ENCODE measurements at places on chromosomes 5 and 9.
A peak's percentile ranks its signal among the peaks of the same experiment; 100 is the strongest.

DNA sequence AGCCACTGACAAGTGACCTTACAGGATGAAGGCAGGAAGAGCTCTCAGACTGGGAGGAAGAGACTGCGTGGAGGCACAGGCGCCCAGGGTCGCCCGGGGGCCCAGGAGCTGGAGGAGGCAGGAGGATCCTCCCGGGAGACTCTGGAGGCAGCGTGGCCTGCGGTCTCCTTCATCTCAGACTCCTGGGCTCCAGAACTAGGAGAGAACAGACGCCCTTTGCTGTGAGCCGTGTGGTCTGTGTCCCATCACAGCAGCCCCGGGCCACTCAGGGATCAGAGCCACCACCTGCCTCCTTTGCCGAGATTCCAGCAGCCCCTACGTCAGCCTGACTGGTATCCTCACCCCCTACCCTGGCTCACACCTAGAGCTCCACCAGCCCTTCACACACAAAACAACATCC lies 45.2 kb downstream of the SLC12A7 start:
- no peak for DNase-seq

DNA sequence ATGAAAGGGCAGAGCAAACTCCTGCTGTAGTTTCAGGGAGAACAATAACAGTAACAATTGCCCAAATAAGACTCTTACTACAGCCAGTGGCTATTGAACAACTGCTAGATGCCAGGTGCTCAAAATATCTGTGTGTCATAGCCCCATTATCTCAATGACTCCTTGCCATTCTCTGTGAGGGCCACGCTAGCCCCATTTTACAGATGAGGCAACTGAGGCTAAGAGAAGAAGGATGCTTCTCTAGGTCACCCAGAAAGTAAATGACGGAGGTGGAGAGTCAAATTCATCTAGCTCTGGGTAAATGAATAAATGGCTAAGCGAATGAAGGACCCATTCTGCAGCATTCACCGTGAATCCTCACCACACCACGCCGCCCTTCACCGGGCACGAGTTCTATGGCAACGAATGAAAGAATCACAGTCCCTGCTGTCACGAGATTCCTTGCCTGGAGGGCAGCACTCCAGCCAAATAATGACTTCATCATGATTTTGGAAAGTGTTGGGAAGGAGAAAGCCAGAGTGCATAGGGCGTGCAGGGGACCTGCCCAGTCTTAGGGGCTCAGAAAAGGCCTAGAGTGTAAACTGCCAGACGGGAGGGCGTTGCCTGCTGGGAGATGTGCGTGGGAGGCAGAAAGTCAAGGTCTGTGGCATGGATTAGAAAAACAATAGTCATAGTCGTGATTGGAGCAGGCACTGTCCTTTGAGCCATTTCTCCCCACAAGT lies 147.2 kb downstream of the C9orf50 start:
- DNase-seq, result no peak

DNA sequence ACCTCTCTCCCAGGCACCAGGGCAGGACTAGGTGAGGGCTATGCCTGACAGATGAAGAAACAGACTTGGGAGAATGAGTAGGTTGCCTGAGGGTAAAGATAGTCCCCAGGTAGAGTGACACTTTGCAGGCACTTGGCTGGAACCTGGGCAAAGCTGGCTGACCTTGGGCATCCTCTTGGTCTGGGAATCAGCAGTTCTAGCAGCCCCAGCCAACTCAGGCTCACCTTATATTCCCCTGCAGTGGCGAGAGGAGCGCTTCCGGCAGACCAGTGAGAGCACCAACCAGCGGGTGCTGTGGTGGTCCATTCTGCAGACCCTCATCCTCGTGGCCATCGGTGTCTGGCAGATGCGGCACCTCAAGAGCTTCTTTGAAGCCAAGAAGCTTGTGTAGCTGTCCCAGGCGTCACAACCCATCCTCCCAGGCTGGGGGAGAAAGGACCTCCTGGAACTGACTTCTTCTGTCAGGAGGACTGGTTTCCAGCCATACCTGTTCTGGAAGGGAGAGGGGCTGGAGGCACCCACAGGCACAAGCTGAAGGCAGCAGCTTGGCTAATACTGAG lies 3.1 kb downstream of the TMED9 start:
- DNase-seq, result no peak

DNA sequence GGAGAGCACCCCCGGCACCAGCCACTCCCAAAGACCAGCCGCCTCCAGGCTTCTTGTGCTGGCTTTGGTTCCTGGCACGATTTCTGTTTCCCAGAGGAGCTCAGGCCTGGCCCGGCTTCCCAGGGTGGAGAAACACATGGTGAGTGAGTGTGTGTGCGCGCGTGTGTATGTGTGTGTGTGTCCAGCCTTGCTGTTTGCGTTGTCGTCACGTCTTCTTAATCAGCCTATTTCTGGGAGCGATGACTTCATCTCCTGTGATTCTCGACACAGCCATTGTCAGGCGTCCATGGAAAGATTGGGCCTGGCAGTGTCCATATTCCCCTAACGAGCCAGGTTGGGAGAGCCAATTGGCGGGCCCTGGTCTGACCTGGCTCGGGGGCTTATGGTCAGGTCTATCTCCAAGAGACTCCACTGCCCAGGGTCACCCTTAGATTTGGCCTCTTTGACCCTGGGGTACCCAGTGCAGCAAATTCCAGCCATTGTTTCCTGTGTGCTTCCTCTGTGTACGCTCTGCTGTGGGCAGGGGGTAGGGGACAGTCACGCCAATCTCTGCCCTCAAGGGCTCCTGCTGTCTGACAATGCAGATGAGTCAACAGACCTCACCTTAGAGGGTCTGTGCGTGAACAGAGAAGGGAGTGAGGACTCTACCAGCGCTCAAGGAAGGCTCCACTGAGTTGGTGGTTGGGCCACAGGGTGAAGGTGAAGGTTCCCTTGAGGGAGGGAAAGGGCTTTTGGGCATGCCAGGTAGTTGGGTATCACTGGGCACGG lies 73.8 kb downstream of the DAB2IP start:
- DNase-seq, result no peak

DNA sequence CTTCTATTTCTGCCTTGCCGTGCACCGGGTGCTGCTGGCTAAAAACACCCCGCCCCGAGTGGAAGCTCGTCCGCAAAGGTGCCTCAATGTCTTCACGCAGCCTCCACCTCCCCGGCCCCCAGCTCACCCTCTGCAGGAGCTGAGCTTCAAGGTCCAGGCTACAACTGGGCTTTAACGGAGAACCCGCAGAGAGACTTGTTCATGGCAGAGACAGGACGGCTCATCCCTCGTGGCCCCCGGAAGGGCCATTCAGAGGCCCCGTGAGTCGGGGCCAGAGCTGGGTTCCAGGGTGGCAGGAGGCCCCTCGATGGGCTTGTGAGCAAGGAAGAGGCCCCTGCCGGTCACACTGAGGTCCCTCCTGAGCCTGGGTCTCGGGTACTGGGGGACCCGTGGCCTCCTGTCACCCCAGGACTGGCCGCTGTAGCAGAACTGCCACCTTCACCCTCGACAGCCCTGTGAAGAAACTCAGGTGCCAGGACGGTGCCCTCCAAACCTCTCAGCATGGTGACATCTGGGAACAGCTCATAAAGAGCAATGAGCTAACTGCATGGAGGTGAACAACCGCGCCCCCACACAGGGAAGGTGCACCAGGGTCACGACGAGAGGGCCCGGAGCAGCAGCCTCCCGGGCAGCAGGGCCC lies 58.0 kb upstream of the UBAC1 start:
- no peak for DNase-seq

GRCh38 chr9:107530679-107531078 lies 41.1 kb upstream of the KLF4 start:
- no peak for DNase-seq

DNA sequence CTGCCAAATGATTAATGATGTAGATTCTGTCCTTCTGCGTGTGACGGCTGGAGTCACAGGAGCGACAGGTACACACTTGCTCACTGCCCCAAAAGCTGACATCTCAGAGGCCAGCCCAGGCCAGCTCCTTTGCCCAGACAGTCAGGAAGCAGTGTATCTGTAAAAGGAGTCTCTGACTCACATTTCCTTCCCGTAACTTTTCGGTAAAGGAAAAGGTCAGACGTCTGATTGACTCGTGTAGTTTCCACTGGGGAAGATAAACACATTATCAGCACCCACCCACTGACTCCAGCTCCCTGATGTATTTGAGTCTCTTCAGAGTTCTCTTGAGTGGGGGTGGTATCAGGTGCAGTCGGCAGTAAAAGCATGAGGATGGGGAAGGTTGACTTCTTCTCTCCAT lies 64.4 kb upstream of the WWC1 start:
- DNase-seq, result no peak

DNA sequence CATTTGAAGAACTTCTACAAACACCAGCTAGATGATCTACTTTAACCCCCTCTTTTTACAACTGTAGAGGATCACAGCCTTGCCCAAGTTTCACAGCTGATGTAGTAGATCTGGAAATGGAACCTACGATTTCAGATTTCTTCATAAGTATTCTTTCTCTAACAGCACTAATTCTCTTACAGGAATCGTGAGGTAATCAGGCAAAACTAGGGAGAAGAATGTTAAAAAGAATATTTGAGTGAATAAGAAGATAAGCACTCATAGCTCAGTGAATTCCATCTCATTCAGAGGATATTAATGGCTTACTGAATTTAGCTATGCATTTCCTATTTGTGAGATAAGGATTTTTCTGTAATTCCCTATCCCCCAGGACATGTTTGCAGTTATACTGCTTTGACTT lies 42.1 kb downstream of the NADK2 start:
- no peak for DNase-seq

DNA sequence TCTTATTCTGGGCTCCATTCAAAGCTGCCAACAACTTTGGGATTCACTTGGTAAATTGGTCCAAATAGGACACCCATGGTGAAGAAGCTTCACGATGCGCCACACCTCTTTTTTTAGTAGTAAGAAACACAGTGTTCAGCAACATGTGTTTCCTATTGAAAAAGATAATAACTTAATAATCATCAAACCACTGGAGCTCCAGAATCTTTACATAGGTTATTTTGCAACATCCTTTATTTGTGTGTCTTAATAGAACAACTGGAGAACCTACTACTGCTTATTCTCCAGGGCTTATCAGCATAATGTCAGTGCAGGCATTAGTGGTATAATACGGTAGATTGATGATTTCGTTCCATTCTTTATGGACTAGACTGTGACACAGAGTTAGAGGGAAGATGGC lies 63.3 kb upstream of the DAPK1 start:
- DNase-seq, result no peak

GRCh38 chr5:179261301-179262125 lies 83.7 kb downstream of the ADAMTS2 start:
- peak; percentile 8 for DNase-seq

- DNase-seq, result no peak
Measured at GRCh38 chr9:8389531-8389930, 590.0 kb upstream of the DMAC1 start.

DNA sequence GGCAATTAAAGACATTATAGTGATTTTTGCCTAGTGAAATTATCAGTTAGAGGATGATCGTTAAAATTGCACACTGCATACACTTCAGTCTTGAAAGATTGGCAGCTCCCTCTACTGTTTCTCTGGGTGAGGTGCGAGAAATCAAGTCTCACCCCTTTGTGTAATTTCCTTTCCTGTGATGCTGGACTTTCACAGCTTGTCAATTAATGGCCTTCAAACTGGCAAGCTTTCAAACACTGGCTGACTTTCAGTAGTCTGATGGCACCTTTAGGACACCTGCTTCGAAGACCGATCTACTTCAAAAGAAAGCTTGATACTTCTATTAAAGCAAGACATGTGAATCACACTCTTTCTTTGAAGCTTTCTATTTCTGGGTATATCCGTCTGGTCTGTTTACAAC lies 706.7 kb upstream of the PTPRD start:
- DNase-seq, result peak; percentile 4

DNA sequence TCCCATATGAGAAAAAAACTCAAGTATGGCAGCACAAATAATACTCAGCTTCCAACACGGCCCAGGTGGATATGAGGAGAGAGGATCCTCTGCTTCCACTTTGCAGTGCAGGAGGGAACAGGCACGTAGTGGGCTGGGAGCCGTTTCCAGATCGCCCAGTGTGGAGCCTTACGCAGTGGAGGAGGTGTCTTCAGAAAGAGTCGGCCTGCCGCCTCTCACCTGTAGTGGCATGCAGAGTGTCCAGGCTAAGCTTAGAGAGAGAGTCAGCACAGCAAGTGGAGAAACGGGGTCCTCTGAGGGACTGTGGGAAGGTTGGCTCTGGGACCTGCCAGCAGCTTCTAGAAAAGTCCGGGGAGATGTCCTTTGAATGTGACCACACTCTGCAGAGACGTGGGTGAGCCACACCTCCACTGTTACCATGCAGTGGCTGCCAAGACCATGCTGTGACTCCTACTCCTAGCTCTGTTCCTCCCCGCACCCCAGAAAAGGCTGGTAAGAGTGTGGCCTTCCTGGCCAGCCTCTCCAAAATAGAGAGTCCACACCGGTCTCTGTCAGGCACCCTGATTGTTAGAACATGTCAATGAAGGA lies 3.5 kb upstream of the SEMA4D start:
- DNase-seq, result no peak

GRCh38 chr5:18357486-18357885 lies 723.2 kb downstream of the TAF11L14 start:
- DNase-seq, result no peak

- no peak for DNase-seq
Measured at GRCh38 chr5:136028090-136028489, 698 bp upstream of the TGFBI start.

GRCh38 chr9:129402371-129402739 lies 218.5 kb downstream of the C9orf50 start:
- DNase-seq, result no peak

GRCh38 chr9:36258996-36259533 lies 817 bp upstream of the GNE start:
- no peak for DNase-seq

- no peak for DNase-seq
Measured at GRCh38 chr5:171715551-171715950, 70.1 kb upstream of the SMIM23 start.

GRCh38 chr9:113895526-113895925 lies 19.4 kb downstream of the ZNF618 start:
- no peak for DNase-seq

- no peak for DNase-seq
Measured at GRCh38 chr5:64722588-64722987, 32.3 kb downstream of the SHISAL2B start.

DNA sequence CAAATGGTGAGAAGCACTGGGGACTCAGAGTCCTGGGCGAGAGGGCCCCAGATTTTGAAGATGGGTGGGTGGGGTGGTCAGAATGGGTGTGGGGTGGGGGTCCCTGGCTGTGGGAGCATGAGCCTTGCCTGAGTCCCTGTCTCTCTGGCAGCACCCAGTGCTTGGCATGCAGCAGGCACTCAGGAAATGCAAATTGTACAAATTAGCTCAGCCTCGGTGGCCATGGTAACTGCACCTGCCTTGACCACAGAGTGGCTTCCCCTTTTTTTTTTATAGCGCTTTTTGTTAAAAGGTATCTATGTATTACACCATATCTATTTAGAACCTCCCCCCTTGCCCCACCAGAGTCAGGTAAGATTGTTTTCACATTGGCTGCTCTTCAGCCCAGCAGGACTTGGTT lies 19.2 kb upstream of the PITX1 start:
- peak; percentile 98 for DNase-seq

GRCh38 chr5:142184988-142185387 lies 76.4 kb downstream of the NDFIP1 start:
- no peak for DNase-seq

GRCh38 chr9:125674981-125675973 lies 31.7 kb downstream of the MAPKAP1 start:
- no peak for DNase-seq
